ENCODE measurements at places on chromosomes 12 and 14. TPM values are rescaled to one million over a fixed set of nuclear protein-coding genes. Genes with fewer than 3 reads are reported as not detected.

Gene PIWIL1
- total RNA-seq = not detected

Gene INSM2
- not detected for total RNA-seq

GRCh38 chr12:47886510-47887240, 18.1 kb downstream of the VDR start:
- peaks cover 3% of the 10 kb centered on the region for H3K4me1 ChIP-seq
- H3K27ac ChIP-seq = no peak overlapping the region
- DNase-seq = no peak
- H3K27me3 ChIP-seq = no peaks in the 10 kb centered on the region
- no peak overlapping the region for H3K4me3 ChIP-seq

- H3K4me1 ChIP-seq = no peaks in the 10 kb centered on the region
- DNase-seq = no peak
These were observed 140.0 kb upstream of the TMCC3 start for GRCh38 chr12:94790370-94790769.

DNA sequence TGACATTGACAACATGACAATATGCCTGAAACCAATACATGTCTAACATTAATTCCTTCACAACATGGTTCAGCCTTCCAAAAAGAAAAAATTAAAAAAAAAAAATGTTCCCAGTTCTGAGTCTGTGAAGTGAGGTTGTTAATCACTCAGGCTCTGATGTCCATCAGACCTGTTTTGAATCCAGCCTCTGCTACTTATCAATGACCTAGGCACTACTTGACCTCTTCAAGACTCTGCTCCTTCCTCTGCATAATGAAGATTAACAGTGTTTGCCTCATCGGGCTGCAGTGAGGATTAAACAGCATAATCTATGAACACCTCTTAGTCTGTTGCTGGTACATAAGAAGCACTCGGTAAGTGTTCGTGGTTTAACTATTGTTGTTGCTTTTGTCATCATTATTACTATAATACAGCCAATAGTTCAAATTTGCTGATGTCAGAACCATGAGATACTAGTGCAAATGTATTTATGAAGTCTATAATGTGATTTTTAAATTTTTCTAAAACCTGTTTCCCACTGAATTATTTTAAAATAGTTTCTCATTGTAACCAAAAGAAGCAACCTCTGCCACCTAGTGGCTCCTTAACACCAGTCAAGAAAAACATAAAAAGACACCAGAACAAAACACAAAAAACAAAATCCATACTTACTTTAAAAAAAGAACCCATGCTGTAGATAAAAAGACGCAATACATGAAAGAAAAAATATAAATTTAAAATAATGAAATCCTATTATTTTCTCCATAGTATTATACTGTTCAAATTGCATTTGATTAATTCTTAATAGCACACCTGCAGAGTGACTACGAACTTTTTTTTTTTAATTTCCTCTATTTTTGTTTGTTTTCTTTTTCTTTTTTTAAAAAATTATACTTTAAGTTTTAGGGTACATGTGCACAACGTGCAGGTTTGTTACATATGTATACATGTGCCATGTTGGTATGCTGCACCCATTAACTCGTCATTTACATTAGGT, 20.3 kb upstream of the TMX1 start:
- no peaks in the 10 kb centered on the region for H3K27me3 ChIP-seq
- H3K27ac ChIP-seq = no peak overlapping the region
- H3K36me3 ChIP-seq = no peaks in the 10 kb centered on the region
- no peak for DNase-seq
- H3K4me1 ChIP-seq = no peaks in the 10 kb centered on the region

DNA sequence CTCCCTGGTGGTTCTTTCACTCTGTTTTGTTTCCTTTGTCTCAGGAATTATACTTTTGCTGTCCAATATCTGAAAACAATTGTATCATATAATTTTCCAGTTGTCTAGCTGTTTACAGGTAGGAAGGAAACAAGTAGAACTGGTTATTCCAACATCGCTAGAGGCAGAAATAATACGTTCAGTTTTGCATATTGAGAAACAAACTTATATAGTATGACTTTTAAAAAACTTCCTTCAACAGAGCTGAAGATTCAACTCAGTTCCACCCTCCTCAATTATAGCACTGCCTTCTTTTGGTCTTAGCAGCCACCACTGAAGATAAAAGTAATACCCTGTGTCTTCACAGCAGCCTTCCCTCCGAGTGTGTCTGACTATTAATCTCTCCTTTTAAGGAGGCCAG, 214.3 kb downstream of the EFCAB11 start:
- H3K4me3 ChIP-seq = no peak overlapping the region
- DNase-seq = no peak
- H3K27me3 ChIP-seq = no peaks in the 10 kb centered on the region
- no peaks in the 10 kb centered on the region for H3K4me1 ChIP-seq
- no peaks in the 10 kb centered on the region for H3K36me3 ChIP-seq
- no peak overlapping the region for H3K27ac ChIP-seq

DNA sequence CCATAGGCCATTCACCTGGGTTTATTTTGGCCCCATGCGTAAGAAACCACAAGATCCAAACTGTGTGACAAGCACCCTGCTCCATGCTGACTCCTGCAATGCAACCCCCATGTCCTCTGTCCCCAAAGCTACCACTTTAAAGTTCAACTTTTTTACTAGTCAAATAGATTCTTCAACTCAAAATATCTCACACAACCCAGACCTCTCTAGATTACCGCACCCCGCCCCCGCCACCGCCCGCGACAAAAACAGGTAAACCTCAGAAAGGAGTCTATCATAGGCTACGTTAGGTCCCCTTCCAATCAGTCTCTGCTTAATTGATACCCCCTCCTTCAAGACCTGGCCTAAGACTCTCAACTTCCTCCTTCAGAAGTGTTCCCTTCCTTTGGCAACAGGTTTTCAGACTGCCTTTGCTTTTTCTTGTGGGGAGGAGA, 2.2 kb downstream of the ZFP36L1 start:
- peaks cover 15% of the 10 kb centered on the region for H3K4me1 ChIP-seq
- no peaks in the 10 kb centered on the region for H3K27me3 ChIP-seq
- no peak for DNase-seq
- H3K27ac ChIP-seq = peak overlapping the region; percentile 99
- peak overlapping the region; percentile 80 for H3K4me3 ChIP-seq

GRCh38 chr12:4156317-4156716, 117.2 kb upstream of the CCND2 start:
- H3K27me3 ChIP-seq = no peaks in the 10 kb centered on the region
- H3K36me3 ChIP-seq = no peaks in the 10 kb centered on the region
- no peaks in the 10 kb centered on the region for H3K4me1 ChIP-seq

DNA sequence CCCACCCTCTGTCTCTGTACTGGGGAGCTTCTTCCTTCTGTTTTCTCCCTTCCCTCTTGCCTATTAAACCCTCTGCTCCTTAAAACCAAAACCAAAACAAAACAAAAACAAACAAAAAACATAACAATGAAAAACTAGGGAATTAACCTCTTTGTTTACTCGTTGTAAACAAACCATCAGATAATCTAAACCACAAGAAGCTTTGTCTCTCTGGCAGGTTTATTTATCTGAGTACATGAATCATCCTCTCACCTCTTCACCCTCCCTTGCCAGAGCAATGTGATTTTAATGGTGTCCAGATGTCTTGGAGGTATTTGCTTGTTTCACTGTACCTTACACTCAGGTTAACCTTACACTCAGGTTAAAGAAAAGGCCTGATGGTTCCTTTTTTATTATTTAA, 66.1 kb downstream of the DYRK2 start:
- no peak for DNase-seq
- no peak overlapping the region for H3K27ac ChIP-seq
- H3K36me3 ChIP-seq = no peaks in the 10 kb centered on the region
- peaks cover 12% of the 10 kb centered on the region for H3K4me1 ChIP-seq

DNA sequence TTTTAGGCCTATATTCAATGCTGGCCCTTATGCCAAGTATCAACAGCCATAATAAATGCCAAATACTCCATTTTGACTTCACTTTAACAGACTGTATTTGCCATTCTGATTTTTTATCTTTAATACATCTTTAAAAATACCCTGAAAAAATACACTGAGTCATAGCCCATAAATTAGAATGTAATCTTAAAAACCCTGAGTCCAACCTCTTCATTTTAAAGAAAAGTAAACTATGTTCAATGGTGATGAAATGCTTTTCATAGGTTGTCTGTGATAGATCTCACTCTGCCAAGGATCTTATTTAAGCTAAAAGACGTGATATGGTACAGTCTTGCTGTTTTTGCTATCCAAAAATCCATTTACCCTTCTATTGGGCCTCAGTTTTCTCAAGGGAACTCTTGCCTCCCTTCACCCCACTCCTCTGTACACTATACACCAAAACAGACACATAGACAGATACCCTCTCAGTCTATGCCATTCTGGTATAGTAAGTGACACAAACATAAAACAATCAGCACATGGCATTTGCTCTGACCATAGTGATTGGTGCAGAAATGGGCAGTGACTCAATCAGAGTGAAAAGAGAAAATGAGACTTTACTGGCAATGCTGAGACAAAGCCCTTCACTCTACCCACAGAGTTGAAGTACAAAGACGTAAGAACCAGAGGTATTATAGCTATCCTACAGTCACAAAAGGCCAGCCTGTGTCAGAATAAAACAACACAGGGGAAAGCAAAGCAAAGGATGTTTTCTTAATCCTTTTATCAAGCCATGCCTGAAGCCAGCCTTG, 49.1 kb downstream of the BTG1 start:
- H3K27ac ChIP-seq = peak overlapping the region; percentile 64
- no peak for DNase-seq
- H3K4me1 ChIP-seq = peaks cover 24% of the 10 kb centered on the region
- H3K4me3 ChIP-seq = no peak overlapping the region
- no peaks in the 10 kb centered on the region for H3K27me3 ChIP-seq

GRCh38 chr12:19624491-19624890, 185.2 kb downstream of the AEBP2 start:
- H3K27ac ChIP-seq = no peak overlapping the region
- no peak overlapping the region for H3K4me3 ChIP-seq
- no peaks in the 10 kb centered on the region for H3K36me3 ChIP-seq
- DNase-seq = no peak

Measured in pancreas (tissue), 10 donors.